ENCODE measurements at places on chromosomes 12 and 14.

DNA sequence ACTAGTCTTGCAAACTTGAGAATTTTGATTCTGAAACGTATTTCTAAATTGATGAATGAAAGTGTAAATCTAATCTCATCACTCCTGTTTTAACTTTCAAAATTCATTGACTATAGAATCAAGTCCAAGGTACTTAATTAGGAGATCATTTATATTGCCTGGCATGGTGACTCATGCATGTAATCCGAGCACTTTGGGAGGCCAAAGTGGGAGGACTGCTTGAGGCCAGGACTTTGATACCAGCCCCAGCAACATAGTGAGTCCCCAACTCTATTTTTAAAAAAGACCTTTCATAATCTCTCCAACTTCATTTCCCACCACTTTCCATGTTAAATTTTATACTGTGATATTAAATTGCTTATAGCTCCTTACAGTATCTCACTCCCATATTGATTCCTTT is 3.0 kb upstream of the MIPOL1 start:
- DNase-seq: no peak

DNA sequence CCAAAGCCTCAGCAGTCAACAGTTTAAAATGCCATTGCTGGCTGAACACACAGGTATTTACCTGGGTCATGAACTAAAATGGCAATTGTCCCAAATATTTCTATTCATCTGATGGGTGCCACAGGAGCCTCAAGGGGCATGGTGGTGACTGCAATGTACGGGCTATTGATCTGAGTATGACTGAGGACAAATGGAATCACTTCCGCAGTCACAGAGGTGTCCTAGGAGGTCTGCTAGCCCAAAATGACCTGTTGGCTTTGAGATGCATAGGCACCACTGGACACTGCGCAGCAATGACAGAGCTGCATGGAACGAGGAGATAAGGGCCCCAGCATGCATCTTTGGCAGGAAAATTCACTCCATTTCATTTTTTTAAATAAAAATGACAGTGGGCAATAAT is 474.1 kb upstream of the SOX5 start:
- DNase-seq: no peak

DNA sequence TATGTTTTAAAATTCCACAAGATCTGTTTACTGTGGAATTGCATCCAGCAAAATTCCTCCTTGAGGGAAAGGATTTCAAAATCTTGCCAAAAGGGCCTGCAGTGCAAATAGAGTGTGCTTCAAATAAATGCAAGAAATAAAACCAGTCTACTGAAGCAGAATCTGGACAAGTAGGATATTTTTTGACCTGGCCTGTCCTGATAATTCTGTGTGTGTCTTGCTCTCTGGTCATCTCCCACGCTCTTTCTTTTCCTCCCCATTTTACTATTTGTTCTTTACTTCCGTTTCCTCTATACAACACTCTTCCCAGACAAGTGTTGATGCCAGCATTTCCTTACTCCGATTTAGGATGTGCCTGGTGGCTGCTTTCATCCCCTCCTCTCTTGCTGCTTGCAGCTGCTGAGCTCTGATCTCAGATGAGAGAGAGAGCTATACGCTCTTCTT is 115.9 kb downstream of the GPR135 start:
- no peak for DNase-seq

- DNase-seq: no peak
Measured at GRCh38 chr12:124398578-124399227, 103.8 kb downstream of the RFLNA start.

- no peak for DNase-seq
Measured at GRCh38 chr12:108773798-108774788, 42.8 kb upstream of the CORO1C start.

- no peak for DNase-seq
Measured at GRCh38 chr12:77578466-77579220, 252.1 kb upstream of the NAV3 start.

- DNase-seq: no peak
Measured at GRCh38 chr12:127489061-127489460, 777.9 kb upstream of the TMEM132C start.

GRCh38 chr12:90953956-90954421 is 987 bp downstream of the CCER1 start:
- DNase-seq: no peak

- no peak for DNase-seq
Measured at GRCh38 chr12:6095269-6095668, 29.2 kb downstream of the VWF start.

- DNase-seq: peak; percentile 47
Measured at GRCh38 chr12:2853626-2854025, 3.2 kb downstream of the TEX52 start.

DNA sequence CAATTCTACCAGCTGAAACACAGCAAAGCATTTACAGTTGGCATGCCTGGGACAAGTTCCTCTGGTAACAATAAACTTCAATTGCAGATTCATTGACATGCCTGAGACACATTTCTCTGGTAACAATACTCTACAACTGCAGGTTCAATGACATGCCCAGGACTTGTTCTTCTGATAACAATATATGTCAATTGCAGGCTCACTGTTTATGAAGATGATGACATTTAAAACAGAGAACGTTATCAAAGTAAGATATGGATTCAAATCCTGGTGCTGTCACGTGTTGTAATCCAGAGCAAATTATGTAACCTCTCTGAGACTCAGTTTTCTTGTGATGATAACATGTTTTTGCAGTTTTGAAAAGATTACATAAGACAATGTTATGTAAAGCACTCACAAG is 20.5 kb downstream of the KITLG start:
- DNase-seq: no peak

DNA sequence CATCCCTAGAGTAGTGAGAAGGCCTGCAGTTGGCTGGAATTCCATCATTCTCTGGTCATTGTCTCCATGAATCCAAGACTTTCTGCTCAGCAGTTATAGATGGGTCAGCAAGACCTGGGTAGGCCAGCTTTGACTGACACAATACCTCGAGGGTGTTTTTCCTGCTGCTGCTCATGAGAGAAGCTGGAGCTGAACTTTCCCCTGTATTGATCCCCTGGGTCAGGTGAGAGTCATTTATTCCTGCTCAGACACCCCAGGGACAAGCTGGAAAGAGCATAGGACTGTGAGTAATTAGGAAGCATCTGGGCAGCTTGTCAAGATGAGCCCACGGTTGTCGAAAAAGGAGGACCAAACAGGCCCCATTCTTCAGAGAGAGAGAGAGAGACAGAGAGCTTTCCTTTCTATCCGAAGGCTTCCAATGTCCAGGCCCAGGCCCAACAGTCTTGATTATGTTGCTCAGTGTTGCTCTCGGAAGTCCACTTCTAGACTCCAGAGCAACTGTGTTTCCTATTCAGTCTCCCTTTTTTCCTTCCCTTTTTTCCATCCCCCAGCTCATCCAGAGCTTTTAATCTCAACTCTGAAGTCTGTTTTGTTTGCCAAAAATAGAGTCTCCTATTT is 131.1 kb downstream of the SLC8A3 start:
- DNase-seq: no peak

GRCh38 chr12:67275380-67275913 is 6.3 kb downstream of the CAND1 start:
- DNase-seq: no peak

DNA sequence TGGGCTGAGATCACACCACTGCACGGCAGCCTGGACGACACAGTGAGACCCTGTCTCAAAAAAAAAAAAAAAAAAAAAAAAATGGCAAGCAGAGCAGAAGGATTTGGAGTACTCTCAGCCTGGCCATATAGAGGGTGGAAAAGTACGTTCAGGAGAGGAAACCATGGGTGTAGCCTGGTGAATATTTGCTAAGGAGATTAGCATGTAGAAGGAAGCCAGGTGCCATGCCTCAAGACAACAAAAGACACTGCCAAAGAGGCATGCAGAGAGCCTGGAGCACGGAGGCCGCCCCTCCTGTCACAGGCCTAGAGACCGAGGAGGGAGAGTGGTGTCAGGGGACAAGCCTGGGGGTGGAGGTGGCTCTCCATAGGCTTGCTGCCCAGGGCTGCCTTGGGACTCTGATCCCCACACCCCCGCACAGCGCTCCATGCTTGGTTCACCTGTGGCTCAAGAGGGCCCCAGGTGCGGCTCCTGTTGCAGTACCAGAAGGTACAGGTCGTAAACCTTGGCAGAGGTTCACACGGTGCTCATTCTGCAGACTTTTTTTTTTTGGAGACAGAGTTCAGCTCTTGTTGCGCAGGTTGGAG is 27.9 kb upstream of the DEGS2 start:
- DNase-seq: no peak

- no peak for DNase-seq
Measured at GRCh38 chr12:113120670-113121370, 14.7 kb downstream of the RASAL1 start.

DNA sequence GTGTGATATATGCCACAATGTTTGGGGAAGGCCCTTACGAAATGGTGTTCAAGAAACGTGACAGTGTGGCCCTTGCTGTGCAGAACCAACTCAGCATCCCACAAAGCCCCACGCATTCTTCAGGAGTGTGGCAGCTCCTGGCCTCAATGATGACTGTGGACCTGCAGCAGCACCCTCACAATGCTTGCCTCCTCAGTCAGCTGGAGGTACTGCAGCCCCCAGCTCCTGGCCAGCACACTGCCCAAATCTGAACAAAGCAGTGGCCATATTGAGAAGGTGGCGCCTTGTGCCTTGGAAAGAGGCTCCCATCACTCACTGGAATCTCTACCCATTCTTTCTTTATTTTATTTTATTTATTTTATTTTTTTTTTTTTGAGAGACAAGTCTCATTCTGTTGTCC is 10.4 kb downstream of the POLE2 start:
- no peak for DNase-seq

- no peak for DNase-seq
Measured at GRCh38 chr14:52111583-52111982, 42.7 kb upstream of the NID2 start.

DNA sequence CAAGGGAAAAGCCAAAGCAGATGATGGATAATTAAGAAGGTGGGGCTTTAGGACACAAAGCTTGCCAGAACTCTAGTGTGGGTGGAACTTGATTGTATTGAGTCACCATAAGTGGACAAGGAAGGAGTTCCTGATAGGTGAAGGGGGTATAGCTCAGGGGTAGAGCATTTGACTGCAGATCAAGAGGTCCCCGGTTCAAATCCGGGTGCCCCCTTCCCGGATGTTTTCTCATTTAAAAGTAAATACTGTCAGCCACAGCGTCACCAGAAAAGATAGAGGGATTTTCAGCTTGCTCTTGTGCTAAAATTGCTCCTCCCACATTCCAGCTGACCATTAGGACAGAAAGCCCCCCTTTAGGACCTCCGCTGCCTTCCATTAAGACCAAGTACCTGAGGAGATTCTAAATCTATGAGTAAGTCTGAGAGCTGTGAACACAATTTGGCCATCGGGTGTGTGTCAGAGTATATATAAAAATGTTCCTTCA is 36.6 kb downstream of the DCAF4 start:
- no peak for DNase-seq

DNA sequence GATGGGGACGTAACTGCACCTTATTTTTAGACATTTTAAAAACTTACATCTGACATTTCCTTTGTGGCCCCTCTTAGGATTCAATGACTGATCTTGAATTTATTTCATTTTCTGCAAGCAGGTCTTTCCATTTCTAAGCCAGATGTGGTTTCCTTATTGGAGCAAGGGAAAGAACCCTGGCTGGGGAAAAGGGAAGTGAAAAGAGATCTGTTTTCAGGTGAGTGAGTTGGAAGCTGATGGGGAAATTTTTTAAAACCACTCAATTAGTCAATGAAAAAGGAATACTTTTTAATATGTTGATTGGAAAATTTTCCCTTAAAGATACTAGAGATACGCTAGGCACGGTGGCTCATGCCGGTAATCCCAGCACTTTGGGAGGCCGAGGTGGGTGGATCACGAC is 2.6 kb downstream of the ZNF140 start:
- DNase-seq: no peak

DNA sequence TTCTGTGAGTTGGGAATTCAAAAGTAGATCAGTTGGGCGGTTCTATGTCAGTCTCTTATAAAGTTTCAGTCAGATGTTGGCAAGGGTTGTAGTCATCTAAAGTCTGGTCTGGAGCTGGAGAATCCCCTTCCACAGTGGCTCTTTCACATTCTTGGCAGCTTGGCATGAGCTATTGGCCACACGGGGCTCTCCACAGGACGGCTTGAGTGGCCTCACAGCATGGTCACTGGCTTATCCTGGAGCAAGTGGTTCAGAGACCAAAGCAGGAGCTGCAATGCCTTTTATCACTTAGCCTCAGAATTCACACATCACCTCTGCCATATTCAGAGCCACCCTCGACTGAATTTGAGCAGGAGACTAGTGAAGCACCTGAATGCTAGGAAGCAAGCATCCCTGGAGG is 7.1 kb upstream of the KICS2 start:
- DNase-seq: no peak

DNA sequence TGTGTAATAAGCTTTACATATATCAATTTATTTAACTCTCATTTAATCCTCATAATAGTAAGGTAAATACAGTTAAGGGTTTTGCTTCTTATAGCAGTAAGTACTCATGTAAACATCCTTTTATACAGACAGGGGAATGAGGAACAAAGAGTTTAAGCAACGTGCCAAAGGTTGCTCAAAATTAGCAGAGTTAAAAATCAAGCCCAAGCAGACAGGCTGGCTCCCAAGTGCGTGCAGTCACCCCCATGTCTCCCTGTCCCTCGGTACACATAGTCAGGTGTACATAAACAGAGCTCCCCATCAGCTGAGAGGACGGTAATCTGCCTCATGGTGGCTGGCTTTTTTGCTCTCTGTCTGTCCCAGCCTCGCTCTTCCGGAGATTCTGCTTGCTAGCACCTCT is 126.4 kb downstream of the DERA start:
- no peak for DNase-seq

- no peak for DNase-seq
Measured at GRCh38 chr12:90896821-90897220, 58.2 kb downstream of the CCER1 start.

- DNase-seq: no peak
Measured at GRCh38 chr12:100164153-100164704, 21.6 kb upstream of the BLTP3B start.

DNA sequence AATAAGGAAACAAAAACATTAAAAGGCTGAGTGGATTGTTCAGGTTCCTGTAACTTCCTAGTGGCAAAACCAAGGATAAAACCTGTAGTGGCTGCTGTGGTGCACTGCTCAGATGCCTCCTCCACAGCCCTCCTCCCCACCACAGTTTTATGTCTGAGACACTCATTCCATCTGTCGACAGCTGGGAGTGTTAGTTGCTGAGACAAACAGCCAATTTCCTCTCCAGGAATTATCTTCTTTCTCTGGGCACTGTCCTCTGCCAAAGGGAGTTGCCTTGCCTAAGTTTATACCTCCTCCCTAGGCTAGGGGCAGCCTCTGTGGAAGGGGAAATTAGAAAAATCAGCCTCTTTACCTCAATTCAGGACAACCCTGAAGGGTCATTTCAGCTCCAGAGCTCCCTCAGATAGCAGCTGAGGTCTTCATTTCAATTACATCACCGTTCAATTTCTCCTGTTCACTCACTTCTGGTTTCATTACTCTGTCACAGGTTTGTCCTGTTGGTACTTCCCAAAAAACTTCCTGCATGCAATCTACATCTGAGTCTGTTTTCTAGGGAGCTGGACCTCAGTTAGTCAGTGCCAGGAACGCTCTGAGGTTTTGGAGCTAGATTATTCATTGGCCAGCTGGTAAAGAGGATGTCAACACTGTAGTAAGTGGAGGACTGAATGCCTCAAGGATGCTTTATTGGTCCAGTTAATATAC is 74.9 kb upstream of the ATP2B1 start:
- DNase-seq: no peak

All from activated naive CD4-positive, alpha-beta T cell treated with anti-CD3 and anti-CD28 coated beads, Interleukin-2, amount 50 U/mL, for 16 hours (primary cell).